Astrocyte of the cerebellum (primary cell): ENCODE measurements at places on chromosomes 4 and X.
A peak's percentile ranks its signal among the peaks of the same experiment; 100 is the strongest.

DNA sequence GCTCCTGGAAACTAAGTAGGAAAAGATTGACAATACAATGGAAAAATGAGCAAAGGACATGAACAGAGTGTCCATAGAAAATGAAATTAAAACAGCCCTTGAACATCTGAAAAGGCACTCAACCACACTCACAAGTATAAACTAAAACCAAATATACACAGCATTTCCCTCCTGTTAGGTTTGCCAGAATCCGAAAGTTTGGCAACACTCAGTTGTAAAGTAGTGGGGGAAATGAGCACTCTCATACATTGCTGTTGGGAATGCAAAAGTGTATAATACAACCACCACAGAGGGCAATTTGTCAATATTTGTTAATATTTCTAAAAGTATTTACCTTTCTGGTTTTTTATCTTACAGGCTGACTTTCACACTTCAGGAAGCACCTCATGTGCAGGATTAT, 84.2 kb upstream of the TMEM164 start:
- no peak for DNase-seq

- DNase-seq = no peak
Observed at GRCh38 chr4:87944967-87945366, 30.5 kb upstream of the SPP1 start.

DNA sequence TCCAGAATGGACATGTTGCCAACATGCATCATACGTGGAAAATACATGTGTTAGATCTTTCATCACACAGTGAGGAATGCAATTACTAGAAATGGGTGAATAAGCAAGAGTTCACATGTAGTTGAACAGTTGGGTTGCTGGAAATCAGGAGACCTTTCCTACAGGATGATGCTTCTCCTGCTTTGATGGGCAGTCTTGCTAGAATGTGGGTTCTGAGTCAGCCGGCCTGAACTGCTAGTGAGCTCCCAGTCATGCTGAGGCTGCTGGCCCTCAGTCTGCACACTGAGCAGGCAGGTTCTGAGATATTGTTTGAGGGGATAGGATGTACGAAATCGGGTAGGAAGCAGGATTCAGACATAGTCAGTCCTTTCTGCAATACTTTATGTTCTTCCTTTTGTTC, 20.2 kb downstream of the MSL3 start:
- no peak for DNase-seq

GRCh38 chrX:68835104-68835442, 6.3 kb downstream of the EFNB1 start:
- no peak for DNase-seq

DNA sequence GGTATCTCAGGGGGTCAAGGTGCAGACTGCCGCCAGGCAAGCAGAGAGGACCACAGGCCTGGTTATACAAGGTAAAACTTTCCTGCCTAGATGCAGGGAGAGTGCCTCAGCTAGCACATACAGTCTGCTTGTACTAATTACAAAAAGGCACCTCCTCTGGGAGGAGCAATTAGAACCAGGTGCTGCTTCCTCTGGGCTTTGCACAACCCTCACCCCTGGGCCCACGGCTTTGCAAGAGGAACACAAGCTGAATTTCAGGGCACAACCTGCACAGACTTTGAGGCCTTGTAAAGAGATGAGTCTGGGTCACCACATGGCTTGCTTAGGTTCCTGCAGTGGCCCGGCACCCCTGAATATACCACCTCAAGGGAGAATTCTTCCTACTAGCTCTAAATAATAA, 9.2 kb upstream of the CITED1 start:
- no peak for DNase-seq

GRCh38 chr4:184514121-184514988, 40.0 kb upstream of the IRF2 start:
- DNase-seq = peak; percentile 62

- DNase-seq = no peak
Observed at GRCh38 chr4:147583876-147584275, 33.3 kb upstream of the TMEM184C start.
